Gastrocnemius medialis (tissue), 4 donors: ENCODE measurements at places on chromosomes 2 and 18. TPM values are rescaled to one million over a fixed set of nuclear protein-coding genes. Genes with fewer than 3 reads are reported as not detected.

GRCh38 chr2:142061733-142062132 is 69.1 kb downstream of the LRP1B start:
- DNase-seq = no peak

- no peak for DNase-seq
Measured at GRCh38 chr2:102334486-102334885, 21.1 kb upstream of the IL18R1 start.

DNA sequence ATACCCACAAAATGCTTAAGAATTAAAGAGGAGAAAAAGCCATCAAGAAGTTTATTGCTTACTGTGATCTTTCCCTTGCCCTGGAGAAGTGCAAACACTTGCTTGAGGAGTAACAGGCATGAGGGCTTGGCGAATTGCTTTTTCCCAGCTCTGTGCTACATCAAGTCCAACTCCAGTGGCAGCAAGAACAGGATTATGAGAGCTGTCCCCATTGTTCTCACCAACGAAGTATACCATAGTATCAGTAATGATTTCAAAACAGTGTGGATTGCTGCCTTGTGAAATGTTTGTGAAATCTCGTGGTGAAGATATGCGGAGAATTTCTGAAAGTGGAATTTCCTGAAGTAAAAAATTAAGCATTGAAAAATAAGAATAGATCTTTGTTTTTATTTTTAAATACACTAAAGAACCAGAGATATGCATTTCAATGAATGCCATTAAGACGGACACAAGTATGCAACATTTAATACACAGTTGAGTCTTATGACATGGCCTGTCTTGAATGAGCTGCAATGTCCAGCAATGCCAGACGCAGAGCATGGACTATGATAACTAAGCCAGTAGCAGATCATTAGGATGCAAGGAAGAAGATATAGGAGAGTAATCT is 43.0 kb downstream of the NDUFAF7 start:
- no peak for DNase-seq

- DNase-seq = no peak
Measured at GRCh38 chr18:59606193-59607077, 90.8 kb downstream of the CCBE1 start.

The FAP gene
- 7.0 TPM for total RNA-seq

DNA sequence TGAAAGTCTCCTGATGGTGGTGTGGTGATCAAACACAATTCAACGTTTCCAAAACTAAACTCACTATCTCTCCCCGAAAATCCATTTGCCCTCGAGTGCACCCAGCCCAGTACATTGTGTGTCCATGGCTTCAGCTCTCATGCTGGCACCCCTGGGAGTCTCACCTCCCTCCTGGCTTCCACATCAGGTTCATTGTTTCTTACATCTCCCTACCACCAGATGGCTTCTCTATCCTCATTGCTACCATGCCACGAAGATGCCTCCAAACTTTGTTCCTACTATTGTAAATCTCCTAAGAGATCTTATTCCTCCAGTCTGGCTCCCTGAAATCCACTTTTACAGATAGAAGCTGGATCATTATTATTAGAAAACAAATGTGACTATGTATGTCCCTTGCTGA is 197.0 kb downstream of the MYT1L start:
- no peak for DNase-seq

The TUBB8B gene
- total RNA-seq = not detected

The PLCD4 gene
- 21.6 TPM for total RNA-seq

The ALPI gene
- not detected for total RNA-seq

DNA sequence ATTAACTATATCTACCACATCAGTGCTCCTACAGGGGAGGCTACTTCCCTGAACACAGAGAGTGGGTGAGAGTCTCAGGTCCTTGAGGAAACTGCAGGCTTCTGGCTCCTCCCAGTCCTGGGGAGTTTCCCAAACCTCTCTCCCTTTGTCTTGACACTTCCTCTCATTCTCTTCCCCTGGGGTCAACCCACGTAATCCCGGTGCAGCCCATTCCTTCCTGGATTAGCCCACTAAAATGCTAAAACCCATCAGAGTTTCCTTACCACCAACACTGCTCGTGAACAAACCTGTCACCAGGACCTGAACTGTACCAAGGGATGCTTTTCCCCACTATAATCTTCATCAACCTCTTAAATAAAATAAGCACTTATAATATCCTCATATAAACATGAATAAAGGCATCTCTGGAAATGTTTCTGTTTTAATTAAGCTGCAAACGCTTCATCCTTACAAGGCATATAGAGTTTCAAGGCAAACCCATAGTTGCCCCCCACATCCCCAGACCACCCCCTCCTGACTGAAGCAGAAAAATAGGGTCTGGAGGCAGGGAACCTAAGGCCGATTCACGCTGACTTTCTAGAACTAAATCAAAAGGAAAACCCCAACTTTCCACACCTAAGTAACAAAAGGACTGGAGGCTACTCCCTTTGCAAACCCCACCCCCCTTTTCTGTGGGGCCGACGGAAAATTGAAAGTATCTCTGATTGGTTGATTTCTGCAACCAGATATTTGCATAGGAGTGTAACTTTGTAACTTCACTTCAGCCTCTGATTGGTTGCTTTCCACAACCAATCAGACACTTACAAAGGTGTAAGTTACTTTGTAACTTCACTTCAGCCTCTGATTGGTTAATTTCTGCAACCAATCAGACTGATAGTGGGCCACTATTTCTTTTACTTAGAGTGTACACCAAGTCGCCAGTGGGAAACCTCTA is 19.0 kb downstream of the TMSB10 start:
- DNase-seq = no peak

- no peak for DNase-seq
Measured at GRCh38 chr2:220767591-220768255, 804.4 kb downstream of the EPHA4 start.

The MROH2A gene
- not detected for total RNA-seq

DNA sequence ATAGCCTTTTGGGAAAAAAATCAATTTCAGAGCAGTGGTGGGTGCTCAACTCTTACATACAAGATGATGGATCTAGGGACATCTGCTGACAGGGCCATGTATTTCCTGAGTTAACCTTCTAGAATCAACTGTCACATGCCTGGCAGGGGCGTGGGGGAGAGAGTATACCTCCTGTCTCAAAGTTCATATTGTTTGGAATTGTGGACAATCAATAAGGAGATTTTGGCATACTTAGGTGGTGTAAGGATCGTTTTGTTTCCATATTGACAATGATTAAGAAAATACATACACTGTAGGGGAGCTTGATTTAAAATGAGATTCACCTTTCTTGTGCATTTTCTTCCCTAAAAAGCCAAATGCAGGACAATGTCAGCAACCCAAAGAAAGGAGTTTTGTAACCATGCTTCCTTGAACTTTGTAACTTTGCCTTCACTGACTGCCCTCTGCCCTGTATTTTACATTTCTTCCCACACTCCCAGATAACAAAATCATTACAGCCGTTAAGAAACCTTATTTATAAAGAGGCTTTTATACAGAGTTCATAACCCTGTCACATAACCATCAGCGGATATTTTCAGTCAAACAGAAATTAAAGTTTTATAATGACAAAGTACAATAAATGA is 88.4 kb downstream of the MEP1B start:
- no peak for DNase-seq

- DNase-seq = no peak
Measured at GRCh38 chr2:101864426-101864825, 127.3 kb upstream of the IL1R2 start.

The TMEM37 gene
- 2.7 TPM for total RNA-seq

The CTNNA2 gene
- not detected for total RNA-seq

The SCN2A gene
- total RNA-seq = not detected

DNA sequence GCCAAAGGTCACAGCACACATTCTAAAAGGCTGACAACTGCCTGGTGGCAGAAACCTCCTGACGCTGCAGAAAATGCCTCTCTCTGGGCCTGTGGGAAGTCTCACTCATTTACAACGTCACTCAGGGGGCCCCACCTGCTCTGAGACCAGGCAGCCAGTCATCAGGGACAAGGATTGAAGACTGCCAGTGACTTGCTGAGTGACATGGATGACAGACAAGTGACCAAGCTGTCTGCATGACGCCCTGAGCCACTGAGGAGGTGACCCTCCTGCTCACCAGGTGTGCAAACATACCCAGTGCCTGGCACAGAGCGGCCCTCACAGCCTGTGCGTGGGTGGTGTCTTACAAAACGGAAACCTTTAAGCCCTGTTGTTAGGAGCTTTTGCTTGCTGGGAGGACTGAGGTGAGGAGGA is 392.4 kb downstream of the TNS1 start:
- no peak for DNase-seq

- no peak for DNase-seq
Measured at GRCh38 chr2:18167871-18168270, 289.4 kb downstream of the KCNS3 start.

GRCh38 chr2:203763938-203764664 is 57.7 kb downstream of the CD28 start:
- no peak for DNase-seq

DNA sequence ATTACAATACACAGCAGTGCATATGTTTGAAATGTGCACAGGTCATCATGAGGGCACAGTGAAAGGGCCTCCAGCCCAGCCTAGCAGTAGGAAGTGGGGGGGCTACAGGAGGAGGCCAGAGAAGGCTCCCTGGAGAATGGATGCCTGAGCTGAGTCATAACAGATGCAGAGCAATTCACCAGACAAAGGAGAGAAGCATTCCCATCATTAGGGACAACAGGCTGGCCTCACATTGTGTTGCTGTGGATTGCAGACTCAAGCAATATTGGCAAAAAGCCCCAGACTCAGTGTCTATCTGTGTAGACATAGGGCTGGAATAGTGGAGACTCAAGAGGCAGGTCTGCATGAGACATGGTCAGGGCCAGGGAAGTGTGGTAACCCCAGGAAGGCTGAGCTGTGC is 329.9 kb downstream of the DLGAP1 start:
- peak; percentile 30 for DNase-seq

GRCh38 chr2:238475034-238475433 is 48.3 kb downstream of the ASB1 start:
- no peak for DNase-seq

DNA sequence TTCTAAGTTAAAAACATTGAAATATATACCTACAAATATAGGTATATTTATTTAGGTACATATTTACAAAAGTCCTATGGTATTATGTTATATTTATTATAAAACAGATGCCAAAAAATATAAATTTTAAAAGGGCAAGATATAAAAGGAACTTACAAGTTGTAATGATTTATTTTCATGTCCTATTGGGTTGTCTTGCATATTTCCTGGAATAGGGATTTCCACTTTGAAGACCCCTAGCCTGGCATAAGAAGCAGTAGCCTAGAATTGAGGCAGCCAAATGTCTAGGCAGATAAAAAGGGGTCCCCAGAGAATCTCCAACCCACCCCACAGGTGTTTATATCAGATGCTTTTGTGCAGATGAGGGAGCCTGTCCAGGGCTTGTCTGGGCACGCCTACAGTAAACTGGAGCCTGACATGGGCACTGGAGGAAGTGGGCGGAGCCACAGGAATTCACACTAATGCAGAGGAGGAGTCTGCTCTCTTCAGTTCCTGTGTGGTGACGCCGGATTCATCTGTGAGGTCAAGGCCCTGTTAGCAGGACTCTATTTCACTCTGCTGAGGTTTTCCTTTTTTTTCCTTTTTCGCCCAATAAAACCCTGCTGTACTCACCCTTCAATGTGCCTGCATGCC is 1088.9 kb upstream of the PIK3C3 start:
- no peak for DNase-seq

DNA sequence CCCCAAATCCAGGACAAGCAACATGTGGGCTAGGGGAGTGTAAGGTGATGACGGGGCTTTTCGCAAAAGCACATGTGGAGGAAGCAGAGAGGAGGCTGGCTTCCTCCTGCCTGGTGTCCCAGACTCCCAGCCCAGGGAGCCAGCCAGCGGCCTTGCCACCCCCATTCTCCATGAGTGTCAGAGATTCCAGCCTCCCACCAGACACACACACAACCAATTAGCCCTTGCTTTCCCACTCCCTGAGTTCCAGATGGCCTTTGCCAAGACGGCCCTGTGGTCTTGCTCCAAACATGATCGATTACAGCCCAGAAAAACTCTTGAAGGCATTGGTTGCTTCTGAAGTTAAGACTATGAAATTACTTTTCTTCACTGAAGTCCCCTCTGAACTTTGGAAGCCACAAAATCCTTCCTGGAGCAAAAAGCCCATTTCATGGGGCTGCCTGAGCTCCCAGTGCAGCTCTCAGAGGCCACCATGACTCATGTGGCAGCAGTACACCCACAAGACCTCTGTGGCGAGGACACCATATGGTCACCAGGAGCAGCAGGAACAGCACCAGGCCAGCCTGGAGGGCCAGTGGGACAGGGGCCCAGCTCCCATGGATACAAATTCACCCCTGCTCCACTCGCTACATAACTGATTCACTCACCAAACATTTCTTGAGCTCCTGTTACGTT is 69.1 kb upstream of the PID1 start:
- no peak for DNase-seq

The SCN1A gene
- not detected for total RNA-seq

- no peak for DNase-seq
Measured at GRCh38 chr2:19776941-19777514, 124.8 kb downstream of the TTC32 start.

- DNase-seq = no peak
Measured at GRCh38 chr2:152411154-152411553, 76.2 kb downstream of the FMNL2 start.

GRCh38 chr2:85387754-85388153 is 22.4 kb downstream of the CAPG start:
- no peak for DNase-seq

DNA sequence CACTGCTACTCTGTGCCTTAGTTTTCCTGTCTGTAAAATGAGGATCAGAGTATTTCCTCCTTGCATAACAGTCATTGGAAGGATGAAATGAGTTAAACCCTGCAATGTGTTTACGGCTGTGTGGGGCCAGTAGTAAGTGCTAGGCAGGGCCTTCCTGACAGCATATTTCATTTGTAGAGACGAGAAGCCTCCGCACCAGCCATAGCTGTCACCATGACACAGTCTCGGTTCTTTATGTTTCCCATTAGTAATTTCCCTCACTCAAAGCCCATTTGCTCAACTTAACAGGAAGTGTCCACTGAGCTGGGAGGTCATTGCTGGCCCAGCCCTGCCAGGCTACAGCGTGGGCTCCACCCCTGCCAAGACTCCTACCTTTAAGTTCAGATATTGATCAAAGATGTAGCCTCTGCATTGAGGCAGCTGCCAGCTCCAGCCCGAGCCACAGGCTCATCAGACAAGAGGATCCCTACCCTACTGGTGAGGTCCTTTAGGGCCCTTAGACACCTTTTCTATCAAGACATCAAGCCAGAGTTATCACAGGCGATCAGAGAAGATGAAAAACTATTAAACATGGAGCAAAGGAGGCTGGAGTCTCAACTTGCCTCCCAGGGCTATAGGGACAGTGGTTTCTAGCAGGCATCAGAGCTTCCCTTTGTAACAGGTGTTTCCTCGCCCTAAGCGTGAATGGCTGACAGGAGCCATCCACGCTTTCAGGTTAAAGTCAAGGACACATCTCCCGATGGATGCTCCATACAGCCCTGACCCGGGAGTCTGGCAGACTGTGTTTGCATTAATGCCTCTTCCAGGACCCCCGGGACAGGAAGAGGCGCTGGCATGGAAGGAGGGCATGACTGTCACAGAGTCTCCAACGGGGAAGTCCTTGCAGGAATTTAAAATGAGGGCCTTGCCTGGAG is 251.7 kb downstream of the NDUFA10 start:
- DNase-seq = no peak

The SERPINB3 gene
- total RNA-seq = not detected

The CDCA7 gene
- not detected for total RNA-seq

GRCh38 chr2:240300261-240300821 is 135.1 kb upstream of the GPC1 start:
- DNase-seq = no peak
